ENCODE measurements at places on chromosomes 3 and 15.

DNA sequence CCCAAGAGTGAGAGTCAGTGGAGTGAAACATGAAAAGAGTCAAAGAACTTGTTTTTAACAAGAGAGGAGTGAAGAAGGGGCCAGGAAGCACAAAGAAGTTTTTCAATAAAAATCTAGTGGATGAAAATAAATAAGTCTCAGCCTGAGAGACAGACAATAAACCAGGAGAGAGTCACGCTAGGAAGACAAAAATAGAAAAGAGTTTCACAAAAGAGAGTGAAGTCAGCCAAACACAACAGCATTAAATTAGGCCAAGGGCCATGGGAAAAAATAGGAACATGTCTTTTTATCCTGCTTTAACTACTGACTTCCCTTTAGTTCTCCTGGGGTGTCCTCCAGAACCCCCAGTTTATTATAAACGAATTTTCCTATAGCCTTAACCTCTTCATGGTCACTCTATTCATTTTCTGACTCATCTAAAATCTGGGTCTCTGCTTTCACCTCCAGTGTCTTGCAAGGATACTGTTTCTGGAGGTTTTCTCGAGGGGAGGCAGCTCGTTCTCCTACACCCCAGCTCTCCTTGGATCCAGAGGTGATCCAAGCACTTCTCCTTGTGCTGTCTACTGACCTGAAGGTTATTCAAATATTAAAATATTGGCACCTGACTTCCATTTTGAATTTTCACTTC lies 571.5 kb upstream of the PPP2R3A start:
- no peak for DNase-seq

DNA sequence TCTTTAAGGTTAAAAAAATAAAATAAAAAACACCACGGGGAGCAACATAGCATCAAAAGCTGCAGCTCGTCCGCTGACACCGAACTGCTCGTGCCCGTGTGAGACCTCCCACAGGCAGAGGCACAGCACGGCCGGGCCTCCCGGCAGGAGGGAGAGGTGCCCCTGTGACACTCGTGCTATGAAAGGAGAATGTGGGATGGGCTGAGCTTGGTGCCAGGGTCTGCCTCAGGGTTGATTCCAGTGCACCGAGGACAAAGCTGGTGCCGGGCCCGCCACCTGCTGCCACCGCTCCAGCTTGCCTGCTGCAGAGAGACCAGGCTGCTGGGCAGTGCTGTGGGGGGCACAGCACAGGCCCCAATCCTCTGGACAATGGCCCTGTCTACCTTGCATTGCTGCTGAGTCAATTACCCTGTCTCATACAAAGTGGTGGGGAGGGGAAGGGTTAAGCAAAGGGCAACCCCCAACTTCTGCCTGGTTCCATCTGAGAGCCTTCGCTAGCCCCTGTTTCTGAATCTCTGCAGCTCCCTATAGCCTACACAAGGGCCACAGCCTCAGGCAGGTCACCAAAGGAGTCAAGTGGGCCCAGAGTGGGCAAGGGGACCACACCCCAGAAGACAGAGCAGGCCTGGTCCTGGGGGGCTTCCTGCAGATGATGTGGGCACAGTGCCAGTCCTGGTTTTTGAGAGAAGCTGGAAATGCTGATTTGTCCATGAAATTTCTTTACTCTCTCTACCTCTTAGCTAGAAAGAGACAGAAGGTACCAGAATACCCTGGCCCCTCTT lies 74.0 kb upstream of the SNRPA1 start:
- no peak for DNase-seq

DNA sequence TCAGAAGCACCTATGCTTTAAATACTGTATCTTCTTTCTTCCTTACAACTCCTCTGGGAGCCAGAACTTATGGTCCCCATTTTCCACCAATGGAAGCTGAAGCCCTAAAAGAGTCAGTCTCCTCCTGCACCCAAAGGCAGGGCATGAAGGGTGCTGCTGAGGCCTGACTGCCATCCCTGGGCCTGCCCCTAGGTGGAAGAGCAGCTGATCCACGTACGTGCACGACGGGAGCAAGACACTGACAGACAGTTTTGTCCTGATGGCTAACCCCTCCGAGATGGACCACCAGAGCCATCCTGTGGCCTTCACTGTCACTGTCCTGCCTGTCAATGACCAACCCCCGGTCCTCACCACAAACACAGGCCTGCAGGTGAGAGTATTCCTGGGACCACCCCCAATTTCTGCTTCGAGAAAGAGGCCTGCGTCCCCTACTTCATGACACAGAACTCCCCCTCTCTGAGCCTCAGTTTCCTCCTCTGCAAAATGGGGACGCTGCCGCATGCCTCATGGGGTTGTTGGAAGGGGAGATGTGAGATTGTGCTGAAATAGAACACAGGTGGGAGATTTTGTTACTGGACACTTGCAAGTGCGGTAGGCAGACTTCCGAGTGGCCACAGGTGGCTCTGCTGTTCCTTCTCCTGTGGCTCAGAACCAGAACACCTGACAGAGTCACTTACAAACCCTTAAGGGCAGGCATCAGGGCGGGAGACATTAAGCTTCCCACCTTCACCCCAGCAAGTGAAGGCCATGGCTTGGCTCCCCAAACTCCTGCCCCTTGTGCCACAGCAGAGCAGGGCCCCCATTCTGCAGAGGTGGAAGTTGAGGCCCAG lies 175.4 kb downstream of the TBC1D2B start:
- no peak for DNase-seq

- DNase-seq, result no peak
Measured at GRCh38 chr15:91780387-91780786, 73.1 kb upstream of the SLCO3A1 start.

- no peak for DNase-seq
Measured at GRCh38 chr15:70523616-70524015, 239.7 kb downstream of the UACA start.

GRCh38 chr3:69494185-69494584 lies 108.3 kb upstream of the FRMD4B start:
- no peak for DNase-seq

DNA sequence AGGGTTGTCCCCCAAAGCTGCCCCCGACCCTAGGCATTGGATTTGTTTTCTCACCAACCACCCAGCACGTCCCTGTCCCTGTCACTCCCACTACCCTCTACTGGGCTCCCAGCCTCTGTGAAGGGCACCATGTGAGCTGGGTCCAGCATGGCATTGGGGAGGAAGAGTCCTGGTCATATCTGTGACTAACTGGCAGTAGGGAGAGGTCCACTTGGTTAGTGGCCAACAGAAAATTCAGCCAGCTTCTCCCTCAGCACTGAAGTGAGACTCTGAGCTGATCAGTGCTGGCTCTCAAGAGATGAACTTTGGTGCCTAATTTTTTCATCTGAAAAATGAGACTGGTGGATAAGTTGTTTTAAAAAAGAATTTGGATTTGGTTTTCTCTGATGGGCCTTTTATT lies 11.3 kb upstream of the KIF23 start:
- no peak for DNase-seq

DNA sequence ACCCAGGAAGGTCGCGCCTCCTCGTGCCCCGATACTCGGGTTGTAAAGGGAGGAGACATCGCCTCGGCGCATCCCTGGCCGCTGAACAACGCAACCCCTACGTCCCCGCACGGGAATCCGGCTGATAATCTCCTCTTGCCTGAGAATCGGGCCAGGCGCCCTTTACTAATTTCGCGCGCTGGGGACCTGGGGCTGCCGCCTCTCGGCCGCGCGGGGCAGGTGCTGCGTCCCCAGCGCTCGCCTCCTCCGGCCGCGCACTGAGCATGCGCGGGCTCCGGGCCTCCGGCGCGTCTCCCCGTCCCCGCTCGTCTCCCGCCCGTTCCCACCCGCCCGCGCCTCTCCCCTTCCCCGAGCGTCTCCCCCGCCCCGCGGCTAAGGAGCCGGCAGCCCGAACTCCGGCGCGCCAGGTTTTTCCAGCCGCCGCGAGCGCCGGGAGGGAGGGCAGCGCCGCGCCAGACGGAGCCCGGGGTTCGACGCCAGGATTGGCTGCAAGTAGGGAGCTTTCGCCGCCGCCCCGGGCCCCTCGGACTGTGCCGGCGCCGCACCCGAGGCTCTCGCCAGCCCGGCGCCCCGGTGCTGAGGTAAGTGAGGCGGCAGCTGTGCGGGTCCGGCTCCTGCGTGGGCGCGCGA lies at the start of gene CNTN4:
TSS of gene CNTN4 (plus strand) at position 469 of the 630 bp plus-strand sequence.
- no peak for DNase-seq

DNA sequence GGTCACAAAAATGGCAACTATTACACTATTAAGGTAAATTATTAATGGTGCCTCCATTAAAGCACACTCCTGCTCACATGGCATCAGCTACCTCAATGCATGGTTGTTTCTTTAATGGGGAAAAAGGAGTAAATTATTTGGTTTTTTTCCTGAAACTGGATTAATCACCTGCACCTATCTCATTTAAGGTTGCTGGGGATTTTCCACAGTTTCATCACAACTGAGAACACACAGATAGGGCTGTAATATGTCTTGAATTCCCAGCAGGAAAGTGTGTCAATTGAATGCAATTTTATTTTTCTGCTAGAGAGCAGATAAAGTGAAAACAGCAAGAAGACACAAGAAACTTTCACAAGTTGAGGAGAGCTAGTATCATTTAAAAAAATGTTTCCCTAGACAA lies 36.4 kb downstream of the RFTN1 start:
- no peak for DNase-seq

DNA sequence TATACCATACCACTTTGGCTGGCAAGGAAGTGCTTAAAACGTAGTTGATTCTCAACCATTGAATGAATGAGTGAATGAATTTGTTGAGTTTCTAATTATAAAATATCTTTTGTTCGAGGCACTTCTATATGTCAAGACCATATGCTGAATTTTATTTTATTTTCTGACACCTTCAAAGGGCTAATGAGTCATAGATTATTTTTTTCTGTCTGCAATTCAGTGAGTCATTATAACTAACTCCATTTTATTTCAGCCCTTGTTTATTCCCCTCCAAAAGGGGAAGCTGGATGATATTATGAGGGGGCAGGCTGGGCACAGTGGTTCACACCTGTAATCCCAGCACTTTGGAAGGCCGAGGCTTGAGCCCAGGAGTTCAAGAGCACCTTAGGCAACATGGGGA lies 142.4 kb downstream of the P2RY1 start:
- no peak for DNase-seq

GRCh38 chr3:119434703-119435102 lies 28.7 kb downstream of the TMEM39A start:
- DNase-seq, result no peak

- no peak for DNase-seq
Measured at GRCh38 chr15:68364028-68364659, 67.8 kb downstream of the ITGA11 start.

- DNase-seq, result no peak
Measured at GRCh38 chr15:87578776-87579175, 677.8 kb downstream of the NTRK3 start.

DNA sequence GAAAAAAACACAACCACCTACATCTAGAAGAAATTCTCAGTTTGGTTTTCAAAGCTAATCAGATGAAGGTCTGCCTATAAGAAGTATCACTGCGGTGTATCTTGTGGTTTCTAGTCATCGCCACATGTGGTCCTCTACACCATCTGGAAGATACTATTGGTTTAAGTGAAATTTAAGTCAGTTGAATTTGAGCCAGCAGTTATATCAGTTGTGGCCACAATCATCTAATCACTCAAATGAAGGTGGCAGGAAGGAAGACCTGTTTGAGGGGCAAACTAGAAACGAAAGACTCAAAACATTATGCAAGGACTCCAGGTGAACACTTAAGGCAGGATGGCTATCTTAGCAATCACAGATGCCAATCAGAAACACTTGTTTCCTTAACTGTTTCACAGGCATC lies 48.7 kb downstream of the ETV5 start:
- DNase-seq, result no peak

- DNase-seq, result peak; percentile 90
Measured at GRCh38 chr3:50611464-50612233, at the start of gene CISH. Gene CISH, minus strand, starts transcription at chr3:50611774. Its CDS starts 124 bp downstream, at chr3:50611650.

- peak; percentile 79 for DNase-seq
Measured at GRCh38 chr3:143207338-143207961, 87.9 kb downstream of the CHST2 start.

DNA sequence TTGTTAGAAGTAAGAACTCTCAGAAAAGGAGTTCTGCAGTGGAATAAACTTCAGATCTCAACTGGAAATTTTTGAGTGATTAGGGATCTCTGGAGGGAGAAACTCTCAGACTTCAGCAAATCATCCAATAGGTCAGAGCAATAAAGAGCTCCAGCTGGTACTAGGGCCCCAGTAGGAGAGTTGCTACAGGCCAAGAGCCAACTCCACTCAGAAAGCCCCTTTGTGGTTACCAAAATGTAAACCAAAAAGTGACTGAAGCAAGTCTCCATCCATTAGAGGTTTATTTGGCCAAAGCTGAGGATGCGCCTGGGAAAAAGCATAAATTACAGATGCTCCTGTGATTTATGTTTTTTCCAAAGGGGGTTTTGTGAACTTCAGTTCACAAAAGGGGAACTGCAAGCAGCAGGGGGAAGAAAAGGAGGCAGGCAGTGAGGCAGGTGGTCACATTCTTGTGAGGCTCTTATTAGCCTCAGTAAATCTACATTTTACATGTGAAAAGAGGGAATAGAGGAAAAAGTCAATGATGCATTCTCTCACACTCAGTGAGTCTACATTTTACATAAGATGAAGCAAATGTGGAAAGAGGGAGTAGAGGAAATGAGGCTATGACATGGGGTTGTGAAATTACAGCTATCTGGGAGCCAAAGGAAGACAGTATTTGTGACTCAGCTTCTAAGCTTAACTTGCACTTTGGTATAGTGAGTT lies 92.4 kb upstream of the DAZL start:
- DNase-seq, result no peak

Measured in LHCN-M2 (cell line).